ENCODE measurements at places on chromosomes 6 and 20.

- DNase-seq, result no peak
Measured at GRCh38 chr20:50695135-50695872, 4.0 kb upstream of the RIPOR3 start.

DNA sequence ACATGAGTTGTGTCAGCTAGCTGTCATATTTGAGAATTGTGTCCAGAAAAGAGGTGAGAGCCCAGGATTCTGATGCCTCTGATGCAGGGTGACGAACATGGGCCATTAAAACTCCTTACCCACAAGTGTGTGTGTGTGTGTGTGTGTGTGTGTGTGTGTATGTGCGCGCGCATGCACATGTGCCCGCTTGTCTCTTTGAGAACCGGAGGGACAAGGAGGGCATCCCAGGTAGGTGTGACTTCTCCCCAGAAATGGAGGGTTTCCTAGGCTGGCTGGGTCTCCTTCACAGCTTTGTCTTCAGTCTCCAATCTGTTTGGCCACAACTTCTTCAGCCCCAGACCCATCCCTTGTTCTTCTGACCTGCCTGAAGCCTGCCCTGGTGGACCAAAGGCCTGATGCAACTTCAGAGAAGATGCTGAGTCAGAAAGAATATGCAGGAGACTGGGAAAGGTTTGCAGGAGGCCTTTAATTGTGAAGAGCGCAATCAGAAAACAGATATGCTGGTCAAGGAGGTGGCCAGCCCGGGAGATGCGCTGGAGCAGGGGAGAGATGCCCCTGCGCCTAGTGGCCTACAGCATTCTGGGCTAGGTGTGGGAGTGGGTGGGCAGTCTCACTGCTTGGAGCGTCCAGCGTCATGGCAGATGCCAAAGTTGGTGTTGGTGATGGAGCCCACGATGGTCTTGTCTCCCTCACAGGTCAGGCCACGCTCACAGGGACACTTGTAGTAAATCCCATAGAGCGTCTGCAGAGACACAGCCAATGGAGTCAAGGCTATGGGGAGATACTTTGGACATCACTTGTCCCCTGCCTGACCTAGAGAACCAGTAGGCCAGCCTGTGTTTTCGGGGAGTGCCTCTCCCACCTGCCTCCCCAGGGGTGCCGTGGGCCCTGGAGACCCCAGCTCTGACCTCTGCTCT is 2.3 kb downstream of the CLPS start:
- no peak for DNase-seq

GRCh38 chr6:149755300-149756260 is 6.0 kb downstream of the PCMT1 start:
- DNase-seq, result no peak

GRCh38 chr6:85673198-85674139 is 30.8 kb upstream of the SYNCRIP start:
- DNase-seq, result no peak

DNA sequence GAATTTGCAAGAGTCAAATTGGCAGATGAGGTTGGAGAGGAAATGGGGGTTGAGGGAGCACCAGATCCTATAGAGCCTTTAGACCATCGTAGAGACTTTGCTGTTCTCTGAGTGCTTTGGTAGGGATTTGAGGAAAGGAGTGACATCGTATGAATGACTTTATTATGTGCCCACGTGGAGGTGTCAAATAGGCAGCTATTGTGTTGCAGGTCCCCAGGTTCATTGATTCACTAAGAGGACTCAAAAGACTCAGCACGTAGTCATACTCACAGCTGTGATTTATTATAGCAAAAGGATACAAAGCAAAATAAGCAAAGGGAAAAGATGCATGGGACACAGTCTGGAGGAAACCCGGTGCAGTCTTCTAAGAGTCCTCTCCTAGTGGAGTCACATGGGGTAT is 2.2 kb downstream of the MTRES1 start:
- no peak for DNase-seq

DNA sequence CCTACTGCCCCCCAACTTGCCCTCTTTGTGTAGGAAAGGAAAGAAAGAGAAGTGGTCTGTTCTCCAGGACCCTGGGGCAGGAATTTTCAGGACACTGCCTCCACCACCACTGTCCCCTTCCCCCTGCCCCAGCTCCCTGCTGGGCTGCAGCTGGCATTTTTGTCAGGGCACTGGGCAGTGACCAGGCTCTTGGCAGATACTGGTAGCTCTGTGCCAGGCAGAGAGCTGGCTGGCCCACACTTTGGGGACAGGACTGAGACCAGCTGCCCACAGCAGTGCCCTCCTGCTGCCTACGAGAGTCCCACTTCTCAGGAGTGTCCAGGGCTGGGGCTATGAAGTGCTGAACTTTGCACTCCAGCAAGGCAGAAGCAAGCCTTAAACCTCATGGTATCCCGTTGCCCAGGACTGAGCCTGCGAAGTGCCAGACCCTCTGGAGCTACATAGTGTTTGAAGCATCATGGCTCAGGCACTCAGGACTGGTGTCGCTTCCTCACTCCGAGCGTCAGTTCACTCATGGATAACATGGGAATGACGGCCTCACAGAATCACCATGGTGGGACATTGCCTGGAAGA is 19.3 kb downstream of the SLC13A3 start:
- no peak for DNase-seq

DNA sequence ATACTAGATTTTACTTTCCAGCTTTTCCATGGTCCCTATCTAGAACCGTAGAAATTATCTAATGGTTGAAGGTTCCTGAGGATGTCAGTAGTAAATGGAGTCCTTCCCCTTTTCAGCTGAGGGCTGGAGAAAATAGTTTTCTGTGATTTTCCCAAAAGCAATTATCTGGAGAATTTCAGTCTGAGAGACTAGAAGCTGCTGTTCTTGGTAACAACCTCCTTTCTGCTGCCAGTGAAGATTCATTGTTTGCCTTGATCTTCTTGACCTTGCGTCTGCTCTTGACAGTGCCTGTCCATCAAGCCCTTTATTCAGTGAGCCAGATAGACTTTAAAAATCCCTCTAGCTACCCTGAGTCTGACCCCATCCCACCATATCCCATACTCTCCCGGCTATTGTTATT is 73.1 kb downstream of the PHACTR2 start:
- no peak for DNase-seq

DNA sequence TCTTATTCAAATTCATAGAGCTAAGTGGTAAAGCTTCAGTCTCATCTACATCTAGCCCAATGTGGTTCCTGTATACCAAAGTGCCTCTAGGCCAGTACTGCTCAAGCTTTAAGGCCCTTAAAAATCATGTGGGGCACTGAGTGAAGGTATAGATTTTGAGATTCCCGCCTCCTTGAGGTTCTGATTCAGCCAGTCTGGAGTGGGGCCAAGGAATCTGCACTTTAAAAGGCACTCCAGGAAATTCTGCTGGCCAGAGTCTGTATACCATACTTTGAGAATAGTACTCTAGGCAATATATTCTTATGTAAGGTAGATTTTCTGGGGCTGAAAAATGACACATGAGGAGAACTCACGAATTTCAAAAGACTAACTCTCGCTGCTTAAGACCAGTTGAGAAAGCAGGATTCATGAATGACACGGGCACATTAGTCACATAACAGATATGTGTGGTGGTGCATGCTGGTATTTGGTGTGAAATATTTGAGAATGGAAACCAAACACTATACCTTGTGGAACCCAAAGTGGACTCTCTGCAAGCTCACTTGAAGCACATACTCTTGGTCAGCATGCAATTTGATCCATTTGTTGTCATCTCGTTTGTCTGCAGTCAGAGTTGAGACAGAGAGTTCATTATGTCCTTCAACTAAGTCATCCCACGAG is 47.6 kb upstream of the SIM1 start:
- DNase-seq, result peak; percentile 33

GRCh38 chr20:5548902-5549599 is 201.2 kb upstream of the SHLD1 start:
- DNase-seq, result no peak

DNA sequence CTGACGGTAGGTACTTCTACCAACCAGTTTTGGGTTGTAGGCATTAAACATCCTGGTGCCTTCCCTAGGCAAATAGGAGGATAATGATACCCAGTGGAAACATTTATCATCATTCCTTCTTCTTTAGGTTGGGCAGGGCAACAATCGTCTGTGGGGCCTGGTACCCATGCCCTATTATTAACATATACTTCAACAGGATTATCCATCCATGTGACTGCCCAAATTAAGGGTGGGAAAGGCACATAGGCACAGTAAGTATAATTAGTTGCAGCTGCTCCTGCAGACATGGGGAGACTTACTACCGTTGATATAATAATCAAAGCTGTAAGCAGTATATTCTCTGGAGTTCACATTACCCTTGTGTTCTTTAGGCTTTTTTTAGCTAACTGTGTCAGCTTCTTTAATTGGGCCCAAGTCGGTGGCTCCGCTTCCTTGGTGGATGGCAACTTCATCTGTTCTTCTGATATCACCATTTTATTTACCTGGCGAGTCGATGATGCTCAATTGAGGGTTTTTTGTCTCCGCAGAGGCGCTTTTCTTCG is 16.8 kb downstream of the RPL7L1 start:
- no peak for DNase-seq

DNA sequence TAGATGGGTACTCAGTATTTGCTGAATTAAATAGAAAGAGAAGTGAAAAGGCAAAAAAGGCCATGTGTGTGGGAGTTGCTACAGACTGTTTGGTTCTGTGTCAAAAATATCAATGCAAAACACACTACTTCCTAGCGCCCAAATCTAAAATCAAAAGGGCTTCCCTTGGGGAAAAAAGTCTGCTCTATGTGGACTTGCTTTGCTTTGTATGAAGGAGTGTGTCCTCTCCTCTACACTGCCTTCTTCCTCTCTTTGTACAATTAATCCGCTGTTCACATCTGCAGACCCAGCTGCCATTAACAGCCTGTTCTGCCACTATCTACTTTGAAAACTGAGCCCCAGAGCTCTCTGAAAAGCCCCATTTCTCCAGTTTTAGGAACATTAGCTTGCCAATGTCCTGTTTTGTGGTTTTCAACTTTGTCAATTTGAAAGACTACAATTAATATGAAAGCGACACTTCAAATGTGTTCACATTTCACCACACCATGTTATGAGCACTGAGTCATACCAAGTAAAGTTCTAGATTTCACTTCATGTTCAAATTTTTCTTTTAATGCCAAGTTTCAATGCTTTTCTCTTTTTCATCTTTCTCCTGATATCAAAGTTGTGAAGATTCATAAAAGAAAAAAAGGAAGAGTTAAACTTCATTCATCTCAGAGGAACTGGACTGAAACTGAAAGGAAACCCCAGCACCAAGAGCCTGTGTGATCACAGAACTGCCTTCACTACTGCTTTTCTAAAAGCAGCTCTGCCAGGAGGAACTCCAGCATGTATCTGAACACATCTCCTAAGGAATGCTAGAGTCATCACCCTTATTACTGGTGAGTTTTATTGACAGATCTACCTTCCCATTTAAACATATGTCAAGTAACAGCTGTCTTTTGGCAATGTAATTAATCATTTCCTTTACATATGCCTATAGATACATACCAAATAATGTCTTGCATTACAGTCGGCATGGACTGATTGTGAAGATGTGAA is 102.6 kb downstream of the KIF13A start:
- DNase-seq, result no peak

DNA sequence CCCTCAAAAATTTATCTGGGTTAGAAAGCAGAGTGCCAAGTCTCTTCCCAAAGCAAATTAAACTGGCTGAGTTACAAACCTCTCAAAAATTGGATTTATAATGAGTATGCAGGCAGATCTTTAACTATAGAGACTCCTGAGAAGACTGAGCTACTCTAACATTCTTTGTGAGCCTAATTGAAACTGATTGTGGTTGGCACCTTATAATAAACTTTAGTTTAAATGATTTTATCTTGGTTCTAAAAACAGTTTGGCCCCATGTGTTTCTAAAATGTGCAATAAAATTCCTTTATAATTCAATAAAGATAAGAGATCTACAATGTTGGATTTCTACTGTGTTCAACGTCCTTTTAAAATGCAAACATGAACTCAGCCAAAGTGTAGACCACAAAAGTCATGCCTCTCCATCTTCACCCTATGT is 480.2 kb upstream of the RNF217 start:
- no peak for DNase-seq

- DNase-seq, result no peak
Measured at GRCh38 chr6:91142154-91142553, 555.3 kb upstream of the MAP3K7 start.

DNA sequence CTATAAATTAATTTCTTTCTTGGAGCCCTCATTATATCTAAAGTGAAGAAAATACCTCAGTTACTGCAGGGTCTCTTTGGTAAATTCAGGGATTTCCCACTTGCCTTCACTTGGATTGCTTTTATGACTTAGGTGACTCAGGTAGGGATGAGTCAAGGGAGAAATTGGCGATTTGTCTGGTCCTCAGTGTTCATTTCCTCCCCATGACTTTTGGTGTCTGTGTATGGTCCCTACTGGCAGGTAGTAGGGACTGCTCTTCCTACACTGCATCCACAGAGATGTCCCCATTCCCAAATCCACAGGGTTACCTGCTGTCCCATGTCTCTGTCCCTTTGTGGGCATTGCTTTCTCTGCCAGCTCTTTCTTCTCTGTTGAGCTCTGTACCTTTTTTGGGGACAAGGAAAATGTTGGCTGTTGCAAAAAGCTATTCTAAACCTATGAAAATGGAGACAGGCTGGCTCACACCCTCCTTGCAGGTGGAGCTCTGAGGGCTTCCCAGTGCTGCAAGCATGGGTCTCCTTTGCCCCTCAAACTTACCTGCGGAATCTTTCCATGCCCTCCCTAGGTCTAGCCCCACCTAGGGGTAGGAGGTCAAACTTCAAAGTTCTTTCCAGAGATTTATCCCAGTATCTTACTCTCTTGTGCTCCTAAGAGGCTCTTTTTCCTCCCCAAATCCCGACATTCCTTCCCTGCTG is 211.9 kb downstream of the ZNF217 start:
- no peak for DNase-seq

DNA sequence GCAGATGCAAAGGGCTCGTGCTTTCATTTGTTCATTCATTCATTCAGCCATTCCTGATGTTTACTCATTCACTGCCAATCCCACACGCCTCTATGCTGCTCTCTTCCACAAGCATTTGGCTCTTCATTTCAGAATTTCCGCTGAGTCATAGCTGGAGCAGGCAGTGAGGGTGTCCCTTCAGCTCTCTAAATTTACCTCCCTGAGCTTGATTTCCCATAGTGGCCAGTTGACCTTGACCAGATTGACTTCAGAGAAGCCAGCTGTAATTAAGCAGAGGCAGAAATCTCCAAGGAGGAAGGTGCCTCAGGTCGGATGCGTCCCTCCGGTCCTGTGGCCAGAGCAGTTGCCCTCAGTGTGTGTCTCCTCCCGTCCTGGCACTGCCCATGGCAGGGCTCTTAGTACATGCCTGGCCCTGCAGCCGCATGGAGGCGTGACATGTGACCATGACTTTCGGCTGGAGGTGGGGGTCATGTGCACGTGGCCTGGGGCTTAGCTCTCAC is 267.2 kb upstream of the ECI2 start:
- peak; percentile 88 for DNase-seq

DNA sequence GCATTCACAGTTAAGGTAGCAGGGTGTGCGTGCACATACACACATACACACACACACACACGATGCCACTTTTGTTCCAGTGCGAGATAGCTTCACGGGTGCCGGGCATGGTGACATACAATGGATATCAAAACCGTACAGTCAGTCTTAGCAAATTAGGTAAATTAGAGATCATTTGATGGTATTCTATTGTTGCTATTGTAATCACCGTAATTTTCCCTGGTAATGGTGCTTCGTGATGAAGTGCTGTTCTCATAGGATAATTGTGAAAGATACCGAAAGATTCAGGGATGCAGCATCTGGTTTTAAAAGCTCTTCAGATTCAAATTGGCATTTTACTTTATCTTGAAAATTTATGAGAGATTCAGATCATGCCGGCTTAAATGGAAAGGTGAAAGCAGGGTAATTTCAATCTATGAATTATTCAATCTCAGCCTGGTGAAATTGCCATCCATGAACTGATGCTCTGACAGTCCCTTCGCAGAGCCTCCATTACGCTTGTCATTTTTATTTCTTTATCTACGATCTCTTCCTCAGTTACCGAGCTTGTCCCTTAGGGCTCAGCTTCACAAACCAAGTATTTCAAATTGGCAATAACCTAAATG is 71.3 kb upstream of the SOX4 start:
- DNase-seq, result no peak

Measured in cardiac fibroblast (primary cell).